Activated CD8-positive, alpha-beta memory T cell treated with anti-CD3 and anti-CD28 coated beads for 1 hour (primary cell): ENCODE measurements at places on chromosomes 7 and 10.

- DNase-seq = no peak
Measured at GRCh38 chr7:92699560-92699959, 109.4 kb upstream of the FAM133B start.

DNA sequence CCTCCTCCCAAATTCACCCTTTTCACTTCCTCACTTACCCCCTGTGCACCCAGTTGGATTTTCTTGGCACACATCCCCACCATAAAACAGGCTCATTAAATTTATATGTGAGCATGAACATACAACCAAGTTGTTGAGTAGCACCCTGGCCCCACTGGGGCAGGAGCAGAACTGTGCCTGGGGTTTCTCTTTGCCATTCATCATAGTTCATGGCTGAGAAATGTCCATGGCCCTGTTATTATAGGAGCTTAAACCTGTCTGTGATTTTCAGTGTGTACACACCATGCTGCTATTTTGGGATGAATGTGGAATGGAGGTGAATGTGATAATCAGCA lies 618.8 kb downstream of the LRMDA start:
- DNase-seq = no peak

- no peak for DNase-seq
Measured at GRCh38 chr10:131998050-131998844, 16.5 kb upstream of the BNIP3 start.

- DNase-seq = no peak
Measured at GRCh38 chr7:82019551-82020475, 250.0 kb upstream of the HGF start.

DNA sequence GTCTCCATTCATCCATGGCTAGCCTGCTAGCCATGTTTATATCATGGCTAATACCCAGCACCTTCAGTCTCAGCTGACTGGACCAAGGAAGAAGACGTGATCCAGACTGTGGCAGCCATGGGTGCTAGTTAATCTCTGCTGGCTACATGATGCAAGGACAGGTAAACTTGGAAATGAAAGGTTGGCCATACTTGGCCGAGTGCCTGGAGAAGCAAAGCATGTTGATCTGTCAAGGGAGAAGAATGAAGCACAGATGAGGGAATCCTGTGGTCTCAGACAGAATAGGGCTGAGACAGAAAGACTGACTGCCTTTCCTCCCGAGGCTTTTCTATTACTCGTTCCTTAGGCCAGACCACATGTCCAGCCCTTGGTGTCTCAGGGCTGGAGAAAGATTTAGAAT lies 41.1 kb downstream of the CPVL start:
- no peak for DNase-seq

DNA sequence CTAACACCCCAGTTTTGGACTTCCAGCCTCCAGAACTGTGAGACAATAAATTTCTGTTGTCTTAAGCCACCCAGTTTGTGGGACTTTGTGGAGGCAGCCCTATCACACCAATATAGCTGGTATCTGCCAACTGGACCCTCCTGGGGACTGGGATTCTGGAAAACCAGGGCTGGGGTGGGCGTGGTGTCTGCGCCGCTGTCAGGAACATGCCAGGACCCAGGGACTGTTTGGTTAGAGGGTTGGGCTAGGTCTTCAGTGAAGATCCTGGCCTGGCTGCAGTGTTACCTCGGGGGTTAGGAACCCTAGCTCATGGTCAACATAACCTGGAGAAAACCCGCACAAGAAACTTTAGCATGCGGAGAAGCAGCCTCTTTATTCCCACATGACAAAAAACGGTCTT lies 42.6 kb downstream of the PNLIPRP2 start:
- DNase-seq = no peak

GRCh38 chr10:43138757-43139241 lies 554 bp downstream of the CSGALNACT2 start:
- DNase-seq = peak; percentile 46

GRCh38 chr10:89744026-89744425 lies 42.6 kb downstream of the KIF20B start:
- DNase-seq = no peak

DNA sequence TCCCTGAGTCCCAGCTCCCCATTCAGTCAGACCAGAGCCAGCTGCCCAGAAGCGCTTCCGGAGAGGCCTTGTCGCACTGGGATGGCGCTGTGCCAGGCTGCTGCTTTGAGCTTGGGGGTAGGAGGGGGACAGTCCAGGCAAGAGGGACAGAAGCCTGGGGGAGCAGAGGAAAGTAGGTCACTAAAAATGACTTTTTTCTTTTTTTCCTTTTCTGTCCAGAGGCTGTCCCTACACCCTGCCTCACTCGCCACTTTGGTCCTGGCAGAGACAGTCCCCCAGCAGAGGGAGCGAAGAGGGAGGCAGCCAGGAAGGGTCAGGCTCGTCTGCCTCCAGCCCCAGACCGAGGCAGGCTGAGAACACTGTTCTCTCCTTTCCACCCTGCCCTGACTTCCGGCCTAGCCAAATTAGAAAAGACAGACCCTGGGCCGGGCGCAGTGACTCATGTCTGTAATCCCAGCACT lies 15.8 kb upstream of the TRIM8 start:
- no peak for DNase-seq

DNA sequence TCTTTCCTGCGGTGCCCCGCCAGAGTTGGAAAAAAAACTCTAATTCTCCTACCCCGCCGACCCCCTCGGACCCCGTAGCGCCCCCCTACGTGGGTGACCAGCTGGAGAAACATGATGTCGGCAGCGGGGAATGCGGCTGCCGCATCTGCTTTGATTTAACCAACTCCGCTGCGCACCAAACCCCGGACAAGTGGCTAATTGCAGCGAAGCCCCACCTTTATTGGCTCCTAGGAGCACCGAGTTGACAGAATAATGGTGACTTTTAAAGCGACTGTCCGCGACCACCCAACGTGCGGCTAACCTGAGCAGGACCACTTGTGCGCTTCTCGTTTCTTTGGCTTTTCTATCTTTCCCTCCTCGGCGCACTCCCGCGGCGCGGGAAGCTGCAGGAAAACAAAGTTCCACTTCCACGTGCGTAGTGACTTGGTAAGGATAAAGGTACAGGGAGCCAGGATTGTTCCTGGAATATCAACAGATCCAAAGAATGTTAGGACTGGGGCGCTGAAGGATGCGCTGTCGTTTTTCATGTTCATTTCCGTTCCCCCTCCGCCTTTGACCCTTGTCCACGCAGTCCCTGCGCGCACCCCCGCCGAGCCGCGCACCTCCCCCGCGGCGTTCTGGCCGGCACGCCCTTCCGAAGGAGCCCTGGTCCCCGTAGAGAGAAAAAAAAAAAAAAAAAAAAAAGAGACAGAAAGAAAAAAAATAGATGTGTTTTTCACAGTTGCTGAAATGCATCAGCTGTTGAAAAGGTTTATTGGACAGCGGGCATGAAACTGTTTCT lies 1.4 kb downstream of the WNT16 start:
- DNase-seq = no peak

DNA sequence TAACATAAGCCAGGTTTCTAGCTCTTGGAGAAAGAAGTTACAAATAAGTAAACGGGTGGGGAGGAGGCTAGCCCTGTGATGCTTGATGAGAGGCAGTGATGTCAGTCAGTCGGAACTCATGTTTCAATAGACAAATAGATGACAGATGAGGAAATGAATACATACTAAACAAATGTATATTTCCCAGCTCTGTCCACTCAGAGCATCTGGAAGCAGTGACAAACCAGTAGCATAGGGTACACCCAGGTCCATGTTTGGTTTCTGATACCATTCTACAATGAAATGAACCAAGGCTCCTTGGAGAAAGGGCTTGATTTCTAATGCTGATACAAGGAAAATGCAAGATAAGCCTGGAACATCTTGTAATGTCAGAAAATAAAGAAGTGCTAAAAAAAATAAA lies 30.6 kb downstream of the PODXL start:
- no peak for DNase-seq

DNA sequence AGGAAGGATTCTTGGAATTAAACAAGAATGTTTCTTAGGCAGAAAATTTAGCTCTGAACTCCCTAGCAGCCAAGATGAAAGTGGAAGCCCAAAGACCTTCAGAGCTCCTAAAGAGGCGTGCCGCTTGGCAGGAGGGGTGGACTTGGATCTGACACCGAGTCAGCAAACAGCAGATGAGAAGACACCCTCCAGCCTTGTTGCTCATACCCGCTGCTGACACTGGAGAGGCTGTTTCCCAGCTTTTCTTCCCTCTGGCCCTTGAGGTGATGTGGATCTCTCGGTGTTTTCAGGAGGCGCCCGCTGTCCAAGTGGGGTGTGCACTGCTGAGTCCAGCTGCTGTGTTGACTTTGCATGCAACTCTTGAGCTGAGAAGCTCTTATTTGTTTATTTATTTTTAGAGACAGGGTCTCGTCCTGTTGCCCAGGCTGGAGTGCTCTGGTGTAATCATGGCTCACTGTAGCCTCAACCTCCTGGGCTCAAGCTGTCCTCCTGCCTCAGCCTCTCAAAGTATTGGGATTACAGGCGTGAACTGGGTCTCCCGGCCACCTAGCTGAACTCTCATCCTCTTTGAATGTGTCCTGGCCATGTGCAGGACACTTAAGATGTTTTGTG lies 21.5 kb downstream of the SLC18A2 start:
- no peak for DNase-seq

- DNase-seq = no peak
Measured at GRCh38 chr10:59047180-59047579, 129.3 kb upstream of the PHYHIPL start.

DNA sequence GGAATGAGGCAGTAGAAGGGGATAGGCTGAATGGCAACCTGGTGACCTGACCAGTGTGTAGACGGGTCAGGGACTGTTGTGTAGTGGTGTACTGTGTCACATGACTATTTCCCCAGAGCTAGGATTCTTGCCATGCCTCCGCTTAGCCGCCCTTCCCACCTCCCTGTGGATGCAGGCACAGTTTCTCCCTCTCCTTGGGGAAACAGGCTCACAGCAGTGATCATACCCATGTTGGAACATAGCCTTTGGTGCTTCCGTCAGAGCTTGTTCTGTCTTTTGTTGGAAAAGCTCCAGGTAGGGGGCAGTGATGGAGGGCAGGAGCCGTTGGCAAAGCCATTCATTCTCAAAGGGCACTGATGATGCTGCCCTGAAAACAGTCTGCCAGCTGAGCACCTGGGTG lies 44.3 kb downstream of the OGDH start:
- no peak for DNase-seq

DNA sequence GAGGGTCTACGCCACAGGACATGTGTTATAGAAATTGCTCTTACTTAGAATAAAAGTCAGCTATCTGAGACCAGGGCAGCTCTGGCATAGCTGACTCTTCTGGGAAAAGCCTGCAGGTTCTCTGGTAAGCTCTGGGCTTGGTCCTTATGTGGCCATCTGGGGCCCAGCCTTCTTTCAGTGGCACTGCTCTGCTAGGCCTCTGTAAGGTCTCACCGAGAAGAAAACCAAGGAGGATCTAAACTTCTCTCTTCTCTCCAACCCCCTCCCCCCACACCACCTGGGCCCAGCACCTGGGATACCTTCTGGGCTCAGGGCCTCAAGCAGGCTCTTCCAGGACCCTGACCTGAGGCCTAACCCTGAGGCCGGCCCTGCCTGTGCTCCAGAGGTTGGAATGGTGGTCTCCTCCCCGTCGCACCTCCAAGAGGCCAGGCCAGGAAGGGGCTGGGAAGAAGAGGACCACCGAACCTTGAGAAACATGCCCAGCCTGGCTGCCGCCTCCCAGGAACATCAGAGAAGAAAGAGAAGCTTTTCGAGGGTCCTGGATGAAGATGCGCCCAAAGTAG lies 323.6 kb downstream of the GFRA1 start:
- DNase-seq = no peak

GRCh38 chr7:111660478-111660877 lies 98.2 kb upstream of the IMMP2L start:
- DNase-seq = no peak

GRCh38 chr10:72981882-72982529 lies 27.4 kb upstream of the PLA2G12B start:
- DNase-seq = no peak

- no peak for DNase-seq
Measured at GRCh38 chr10:122126763-122127659, 138.0 kb downstream of the TACC2 start.

- DNase-seq = no peak
Measured at GRCh38 chr7:123208793-123209192, 9.0 kb upstream of the SLC13A1 start.

DNA sequence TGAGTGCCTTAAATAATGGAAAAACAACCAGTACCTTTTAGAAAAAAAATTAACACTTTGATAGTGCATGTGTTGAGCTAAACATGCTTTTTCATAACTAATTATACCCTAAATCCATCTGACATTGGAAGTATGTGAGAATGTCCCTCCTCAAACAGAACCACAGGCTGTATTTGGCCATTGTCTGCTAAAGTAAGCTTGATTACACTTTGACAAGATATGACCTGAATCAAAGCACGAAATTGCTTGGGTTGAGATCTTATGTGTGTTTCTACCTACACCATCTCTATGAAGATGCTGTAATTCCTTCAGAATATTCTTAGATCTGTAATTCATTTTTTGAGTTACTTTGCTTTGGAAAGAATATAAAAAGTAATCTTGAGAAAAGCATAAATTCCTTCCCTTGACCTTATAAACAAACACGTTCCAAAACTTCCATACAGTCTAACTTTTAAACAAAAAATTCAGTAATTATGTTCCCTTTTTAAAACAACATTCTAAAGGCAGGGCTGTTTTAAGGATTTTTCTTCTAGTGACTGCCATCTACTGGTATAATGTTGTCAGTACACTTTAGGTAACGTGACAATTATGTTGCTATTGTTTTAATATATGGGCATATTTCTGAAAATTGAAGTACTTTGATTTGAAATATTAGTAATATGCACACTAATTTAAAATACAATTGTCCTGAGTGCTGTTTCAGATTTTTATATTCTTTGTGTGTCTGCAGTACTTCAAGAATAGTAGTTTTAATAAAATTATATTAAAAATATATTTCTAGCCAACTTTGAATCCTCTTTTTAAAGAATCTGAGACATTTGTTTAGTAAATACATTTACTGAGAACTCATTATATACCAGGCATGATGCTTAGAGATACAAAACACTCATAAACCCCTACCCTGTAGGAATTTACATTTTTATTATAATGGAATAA lies 20.9 kb downstream of the CD36 start:
- no peak for DNase-seq

DNA sequence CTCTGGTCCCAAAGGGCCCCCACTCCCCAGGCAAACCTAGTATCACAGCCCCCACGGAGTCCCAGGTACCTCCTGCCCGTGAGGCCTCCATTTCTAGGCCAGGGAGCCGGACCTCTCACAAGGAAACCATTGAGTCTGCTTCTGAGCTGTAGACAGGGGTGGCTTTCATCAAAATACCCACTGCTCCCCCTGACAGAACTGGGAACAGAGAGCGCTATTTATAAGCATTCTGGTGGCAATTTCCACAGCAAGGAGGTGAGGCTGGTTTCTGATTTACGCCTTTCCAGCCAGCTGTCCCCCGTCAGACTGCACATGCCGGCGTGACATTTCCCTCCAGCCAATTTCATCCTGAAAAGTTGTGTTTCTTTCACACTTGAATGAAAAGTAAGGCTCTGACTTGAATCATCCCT lies 407.5 kb upstream of the PRKCQ start:
- DNase-seq = no peak

DNA sequence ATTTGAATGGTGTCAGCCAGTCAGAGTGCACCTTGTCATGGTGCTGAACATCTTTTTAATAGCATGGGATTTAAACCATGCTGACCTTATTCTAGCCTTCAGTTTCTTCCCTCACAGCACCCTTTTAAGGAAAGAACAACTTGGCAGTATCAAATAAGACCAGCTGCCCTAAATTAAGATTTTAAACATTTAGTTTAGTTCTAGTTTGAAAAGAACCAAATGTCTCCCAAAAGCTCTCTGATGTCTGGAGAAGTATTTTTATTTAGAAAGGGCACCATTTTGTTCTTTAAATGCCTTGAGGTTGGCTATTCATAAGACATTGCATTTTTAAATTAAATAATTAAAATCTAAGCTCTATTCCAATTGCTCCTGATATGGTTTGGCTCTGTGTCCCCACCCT lies 121.1 kb downstream of the CCDC3 start:
- DNase-seq = no peak
